CD4-positive, alpha-beta T cell treated with Interleukin-4 for 1 hour (primary cell): ENCODE measurements at places on chromosomes 16 and 17.

DNA sequence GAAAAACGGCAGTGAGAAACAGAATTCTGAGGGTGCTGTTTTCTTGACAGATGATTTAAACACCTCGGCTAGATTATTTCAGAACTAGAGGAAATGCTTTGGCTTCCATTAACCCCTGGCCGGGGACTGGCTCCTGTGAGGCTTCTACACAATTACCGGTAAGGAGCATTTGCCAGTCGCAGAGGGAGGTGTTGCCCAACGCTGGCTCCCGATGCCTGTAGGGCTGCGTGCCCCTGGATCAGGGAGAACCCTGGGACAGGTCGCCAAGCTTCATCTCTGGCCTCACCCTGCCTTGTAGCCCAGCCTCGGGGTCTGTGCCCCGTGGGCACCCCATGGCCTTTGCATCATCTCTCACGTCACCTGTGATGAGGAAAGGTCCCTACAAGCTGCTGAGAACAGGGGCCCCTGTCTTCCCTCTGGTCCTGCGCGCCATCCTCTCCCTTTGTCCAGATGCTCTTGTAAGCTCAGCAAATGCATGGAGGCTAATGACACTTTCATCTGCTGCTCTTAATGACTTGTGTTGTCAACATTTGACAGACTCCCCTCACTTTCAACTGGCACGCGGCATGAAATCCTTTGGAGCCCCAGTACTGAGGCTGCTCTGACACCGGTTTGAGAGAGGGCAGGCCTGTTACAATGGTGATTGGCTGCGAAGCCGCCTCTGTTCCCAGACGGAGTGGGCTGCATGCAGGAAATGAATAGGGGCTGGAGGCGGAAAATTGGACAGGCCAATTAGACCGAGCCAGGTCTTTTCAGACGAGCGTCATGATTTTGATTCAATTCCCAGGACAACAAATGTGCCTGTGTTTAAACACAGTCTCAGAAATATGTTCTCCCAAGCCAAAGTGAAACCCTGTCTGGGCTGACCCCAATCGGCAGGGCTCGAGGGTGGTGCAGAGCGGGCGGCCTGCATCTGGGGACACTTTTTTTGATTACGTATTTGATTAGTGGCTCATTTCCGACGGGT lies 85.5 kb upstream of the DOC2B start:
- DNase-seq, result no peak

GRCh38 chr16:4987580-4988374 lies 29.6 kb downstream of the SEC14L5 start:
- DNase-seq, result no peak

DNA sequence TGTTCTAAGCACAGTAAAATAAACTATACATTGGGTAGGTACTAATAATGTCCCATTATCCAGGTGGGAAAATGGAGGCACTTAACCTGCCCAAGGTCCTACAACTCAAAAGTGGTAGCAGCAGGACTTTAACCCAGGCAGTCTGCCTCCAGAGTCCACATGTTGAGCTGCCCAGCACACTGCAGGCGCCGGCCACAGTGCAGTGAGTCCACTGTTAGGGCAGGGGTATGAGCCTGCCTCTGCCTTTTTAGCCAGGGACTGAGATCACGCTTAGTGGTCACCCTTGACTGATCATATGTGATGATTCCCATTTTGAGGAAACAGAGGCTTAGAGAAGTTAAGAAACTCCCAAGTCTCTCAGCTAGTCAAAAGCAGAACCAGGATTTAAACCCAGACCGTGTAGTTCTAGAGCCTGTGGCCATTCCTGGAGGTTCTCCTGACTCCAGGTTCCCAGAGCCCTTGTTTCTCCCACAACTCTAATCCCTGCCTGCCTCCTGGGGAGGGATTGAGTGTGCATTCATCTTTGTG lies 8.4 kb downstream of the CES1 start:
- DNase-seq, result no peak

GRCh38 chr16:77171745-77172635 lies 19.0 kb upstream of the MON1B start:
- DNase-seq, result no peak

GRCh38 chr17:49461580-49461979 lies 33.5 kb upstream of the NGFR start:
- no peak for DNase-seq

DNA sequence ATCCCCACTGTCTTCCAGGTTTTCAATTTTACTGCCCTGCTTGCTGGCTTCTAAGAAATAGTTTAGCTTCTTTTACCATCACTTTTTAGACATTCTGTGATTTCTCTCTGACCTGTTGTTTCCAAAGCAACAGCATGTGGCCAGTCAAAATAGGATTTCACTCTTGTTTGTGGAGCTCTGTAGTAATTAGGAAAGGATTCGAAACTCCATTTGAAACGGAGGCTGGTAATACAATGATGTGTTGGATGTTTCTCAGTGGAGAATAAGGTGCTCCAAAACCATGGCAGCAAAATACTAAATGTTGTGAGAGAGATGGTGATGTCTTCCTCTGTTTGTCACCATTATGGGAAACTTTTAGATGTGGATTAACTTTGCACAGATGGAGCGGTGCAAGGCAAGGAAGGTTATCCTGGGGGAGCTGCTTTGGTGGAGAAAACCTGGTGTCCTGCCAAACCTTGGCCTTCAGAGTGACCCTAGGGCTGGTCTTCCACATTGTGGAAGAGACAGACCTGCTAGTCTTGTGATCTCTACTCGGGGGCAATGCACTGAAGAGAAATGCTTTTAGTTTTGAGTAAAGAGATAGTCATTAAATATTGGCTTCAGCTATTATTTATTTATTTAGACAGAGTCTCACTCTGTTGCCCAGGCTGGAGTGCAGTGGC lies 79.4 kb downstream of the PRKCA start:
- no peak for DNase-seq

- DNase-seq, result no peak
Observed at GRCh38 chr17:66290101-66290722, 12.2 kb upstream of the PRKCA start.

- no peak for DNase-seq
Observed at GRCh38 chr16:67082891-67083290, 26.9 kb upstream of the PHAF1 start.

DNA sequence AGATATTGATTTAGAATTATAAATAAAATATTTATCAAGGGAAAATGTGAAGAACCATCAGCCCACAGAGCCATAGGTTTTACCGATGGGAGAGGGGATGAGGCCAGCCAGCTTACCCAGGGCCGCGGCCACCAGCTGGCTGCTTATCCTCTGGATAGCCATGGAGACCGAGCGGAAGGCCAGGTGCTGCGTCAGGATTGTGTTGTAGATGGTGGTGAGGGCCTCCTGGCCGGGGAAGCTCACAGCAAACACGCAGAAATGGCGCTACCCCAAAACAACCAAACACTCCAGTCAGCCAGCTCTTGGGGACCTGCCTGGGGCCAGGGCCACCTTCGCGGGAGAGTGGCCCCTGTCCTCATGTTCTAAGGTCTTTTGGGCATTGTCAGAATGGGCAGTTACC lies 97.8 kb downstream of the DNAH17 start:
- DNase-seq, result no peak

DNA sequence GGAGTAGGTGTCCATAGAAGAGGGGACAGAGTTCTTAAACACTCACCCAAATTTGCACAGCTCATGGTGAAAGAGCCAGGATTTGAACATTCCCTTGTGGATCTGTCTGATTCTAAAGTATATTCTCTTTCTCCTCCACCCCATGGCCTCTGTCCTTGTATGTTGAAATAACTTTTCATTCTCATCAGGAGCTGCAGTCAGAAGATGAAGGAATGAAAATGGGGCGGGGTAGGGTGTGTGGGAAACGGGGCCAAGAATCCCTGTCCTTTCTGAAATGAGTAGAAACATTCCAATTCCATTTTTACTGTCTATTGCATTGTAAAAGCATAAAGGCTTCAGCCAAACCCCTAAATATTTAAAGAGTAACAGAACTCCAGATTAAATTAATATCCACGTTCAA lies 42.8 kb downstream of the NOG start:
- no peak for DNase-seq

DNA sequence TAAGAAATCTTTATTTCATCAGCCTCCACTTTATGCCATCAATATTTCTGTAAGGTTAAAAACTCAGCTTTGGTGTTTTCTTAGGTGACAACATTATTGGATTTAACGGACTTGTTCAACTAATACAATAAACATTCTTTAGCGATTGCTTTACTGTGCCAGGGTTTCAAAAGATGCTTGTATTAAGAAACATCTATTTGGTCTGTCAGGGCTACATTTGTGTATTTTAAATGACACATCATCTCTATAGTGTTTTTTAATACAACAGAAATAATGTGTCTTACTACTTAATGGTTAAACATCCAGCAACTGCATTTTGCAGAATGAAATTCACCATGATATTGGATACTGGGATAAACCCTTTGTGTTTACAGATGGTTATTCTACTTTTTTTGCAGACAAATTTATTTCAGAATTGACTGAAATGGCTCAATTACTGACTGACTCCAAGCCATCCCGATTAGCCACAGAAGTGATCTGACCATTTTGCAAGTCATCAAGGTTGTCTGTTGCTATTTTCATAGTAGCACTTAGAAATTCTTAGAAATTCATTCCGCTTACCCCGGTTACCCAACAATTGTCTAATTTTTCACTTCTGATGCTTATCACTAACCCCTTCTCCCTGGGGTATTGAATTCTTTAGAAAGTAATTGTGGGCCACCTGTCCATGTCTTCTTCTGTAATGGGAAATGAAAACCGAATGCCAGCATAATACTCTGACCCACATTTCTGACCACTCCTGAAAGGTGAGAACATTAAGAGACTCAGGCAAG lies 63.7 kb downstream of the HS3ST3A1 start:
- DNase-seq, result no peak

GRCh38 chr17:63675231-63675606 lies 24.7 kb downstream of the LIMD2 start:
- DNase-seq, result no peak

DNA sequence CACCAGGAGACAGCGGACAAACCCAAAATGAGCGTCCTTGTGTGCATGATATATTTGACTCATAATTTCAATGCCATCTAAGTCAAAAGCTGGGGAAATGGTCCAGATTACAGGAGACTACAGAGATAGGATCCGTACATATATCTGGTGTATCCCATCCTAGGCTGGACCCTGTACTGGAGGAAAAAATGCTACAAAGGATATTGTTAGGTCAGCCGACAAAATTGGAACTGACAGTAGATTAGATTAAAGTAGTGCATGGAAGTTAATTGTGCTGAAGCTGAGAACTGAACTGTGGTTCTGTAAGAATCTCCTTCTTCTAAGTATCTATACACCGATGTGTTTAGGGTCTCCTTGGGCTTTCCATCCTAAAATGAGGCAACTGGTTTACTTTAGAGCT lies 24.3 kb downstream of the KCNG4 start:
- no peak for DNase-seq

DNA sequence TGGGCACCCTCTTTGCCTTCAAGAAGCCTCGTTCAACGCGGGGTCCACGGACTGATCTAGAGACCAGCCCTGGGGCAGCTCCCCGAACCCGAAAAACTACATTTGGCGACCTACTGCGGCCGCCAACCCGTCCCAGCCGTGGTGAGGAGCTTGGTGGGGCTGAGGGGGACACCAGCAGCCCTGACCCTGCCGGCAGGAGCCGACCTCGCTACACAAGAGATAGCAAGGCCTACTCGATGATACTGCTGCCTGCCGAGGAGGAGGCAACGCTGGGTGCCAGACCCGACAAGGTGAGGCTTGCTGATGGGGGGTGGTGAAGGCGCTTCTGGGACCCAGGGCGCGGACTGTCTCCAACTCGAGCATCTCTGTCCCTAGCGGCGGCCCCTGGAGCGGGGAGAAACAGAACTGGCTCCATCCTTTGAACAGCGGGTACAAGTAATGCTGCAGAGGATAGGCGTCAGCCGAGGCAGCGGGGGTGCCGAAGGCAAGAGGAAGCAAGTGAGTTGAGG lies 5.6 kb downstream of the ACD start:
- DNase-seq, result no peak
